ENCODE measurements at places on chromosomes 16 and 17. TPM values are rescaled to one million over a fixed set of nuclear protein-coding genes. Genes with fewer than 3 reads are reported as not detected.

The HSBP1 gene
- total RNA-seq = 89.4 TPM

The SCRN2 gene
- 18.0 TPM for total RNA-seq

The CEP295NL gene
- total RNA-seq = not detected

The FXR2 gene
- 45.9 TPM for total RNA-seq

The NTN1 gene
- 0.24 TPM for total RNA-seq

Data from CD8-positive, alpha-beta memory T cell (primary cell).